ENCODE measurements at places on chromosomes 4 and X.
A peak's percentile ranks its signal among the peaks of the same experiment; 100 is the strongest.

DNA sequence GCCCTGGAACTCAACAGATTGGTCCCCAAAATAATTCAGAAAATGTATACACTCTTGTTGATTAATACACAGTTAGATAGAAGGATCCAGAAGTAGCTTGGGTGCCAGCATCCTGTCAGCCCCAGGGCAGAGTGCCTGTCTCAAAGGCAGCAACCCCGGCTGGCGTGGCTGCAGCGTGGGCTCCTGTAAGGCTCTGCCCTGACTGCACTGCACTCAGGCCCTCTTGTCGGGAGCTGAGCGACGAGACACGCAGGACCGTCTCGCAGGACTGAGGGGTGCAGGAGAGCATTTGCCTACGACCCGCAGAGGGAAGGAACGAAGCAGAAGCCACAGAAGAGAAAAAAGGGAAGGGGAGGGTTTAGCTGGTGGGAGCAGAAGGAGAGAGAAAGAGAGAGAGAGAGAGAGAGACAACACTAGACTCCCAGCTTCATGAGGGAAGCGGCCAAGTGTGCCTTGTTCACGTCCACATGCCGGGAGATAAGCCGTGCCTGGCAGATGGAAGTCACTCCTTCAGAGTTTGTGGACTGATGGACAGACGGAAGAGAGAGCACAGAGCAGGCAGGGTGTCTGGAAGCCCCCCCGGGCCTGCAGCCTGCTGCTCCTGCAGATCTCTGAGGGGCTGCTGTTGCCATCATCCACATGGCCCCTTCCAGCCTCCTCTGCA is 38.7 kb upstream of the HELT start:
- DNase-seq: no peak

DNA sequence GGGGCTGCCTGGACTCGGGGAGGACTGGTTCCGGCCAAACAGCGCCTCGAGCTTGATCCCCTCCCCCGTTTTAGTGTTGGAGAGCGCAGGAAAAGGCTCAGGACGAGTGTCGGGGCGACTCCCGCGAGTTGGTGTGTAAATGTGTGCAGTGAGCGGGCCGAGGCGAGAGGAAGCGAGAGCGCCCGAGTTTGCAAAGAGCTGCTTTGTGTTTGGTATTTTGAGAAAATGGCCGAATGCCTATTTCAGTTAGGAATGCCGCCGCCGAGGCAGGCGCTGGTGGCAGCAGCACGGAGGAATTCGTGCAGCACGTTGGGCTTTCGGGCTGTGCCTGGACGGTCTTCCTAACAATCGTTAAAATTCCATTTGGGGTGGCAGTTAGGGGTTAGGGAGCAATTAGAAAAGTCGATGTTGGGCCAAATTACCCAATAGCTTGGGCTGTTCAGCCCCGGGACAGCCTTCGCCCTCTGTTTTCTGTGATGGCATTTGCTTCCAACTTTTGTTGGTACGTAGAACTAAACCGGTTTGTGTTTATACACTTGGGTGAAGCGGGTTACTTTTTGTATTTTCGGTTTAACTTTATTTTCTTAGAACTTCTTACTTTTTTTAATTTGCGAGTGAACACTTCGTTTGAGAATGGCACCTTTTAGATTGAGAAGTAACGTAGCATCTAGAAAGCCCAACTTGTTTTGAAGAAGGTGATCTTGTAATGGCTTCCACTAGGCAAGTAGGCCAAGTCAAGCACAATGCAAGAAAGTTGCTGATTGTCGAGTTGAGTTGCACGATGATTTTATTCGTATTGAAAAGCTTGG is 1.6 kb downstream of the REST start:
- peak; percentile 71 for DNase-seq

DNA sequence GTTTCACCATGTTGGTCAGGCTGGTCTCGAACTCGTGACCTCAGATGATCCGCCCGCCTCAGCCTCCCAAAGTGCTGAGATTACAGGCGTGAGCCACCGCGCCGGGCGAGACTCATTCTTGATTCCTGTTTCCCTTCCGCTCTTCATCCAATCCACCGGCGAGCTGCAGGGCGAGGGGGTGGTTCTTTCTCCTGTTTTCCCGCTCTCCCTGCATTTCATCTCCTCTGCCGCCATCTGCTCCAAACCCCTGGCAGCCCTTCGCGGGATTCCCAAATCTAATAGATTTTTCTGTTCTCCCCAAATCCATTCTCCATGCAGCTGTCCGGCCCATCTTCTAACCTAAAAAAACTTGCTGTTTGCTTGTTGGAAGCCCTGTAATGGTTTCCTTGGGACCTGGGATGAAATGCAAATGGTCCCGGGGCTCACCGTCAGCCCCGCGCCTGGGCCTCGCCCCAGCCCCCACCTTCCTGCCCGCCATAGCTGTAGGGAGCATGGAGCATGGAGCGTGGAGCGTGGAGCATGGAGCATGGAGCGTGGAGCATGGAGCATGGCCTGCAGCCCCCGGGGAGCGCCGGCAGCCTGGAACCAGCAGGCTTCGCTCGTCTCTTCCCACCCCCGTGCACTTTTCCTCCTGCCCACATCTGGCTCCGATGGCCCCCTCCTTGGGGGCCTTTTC is 1.1 kb downstream of the ZFP42 start:
- DNase-seq: no peak

GRCh38 chrX:52410439-52411394 is 41.9 kb downstream of the XAGE2 start:
- no peak for DNase-seq

- DNase-seq: no peak
These were observed 223.0 kb downstream of the PAPSS1 start for GRCh38 chr4:107497054-107497453.

GRCh38 chr4:168724686-168725411 is 228.0 kb downstream of the PALLD start:
- DNase-seq: no peak

DNA sequence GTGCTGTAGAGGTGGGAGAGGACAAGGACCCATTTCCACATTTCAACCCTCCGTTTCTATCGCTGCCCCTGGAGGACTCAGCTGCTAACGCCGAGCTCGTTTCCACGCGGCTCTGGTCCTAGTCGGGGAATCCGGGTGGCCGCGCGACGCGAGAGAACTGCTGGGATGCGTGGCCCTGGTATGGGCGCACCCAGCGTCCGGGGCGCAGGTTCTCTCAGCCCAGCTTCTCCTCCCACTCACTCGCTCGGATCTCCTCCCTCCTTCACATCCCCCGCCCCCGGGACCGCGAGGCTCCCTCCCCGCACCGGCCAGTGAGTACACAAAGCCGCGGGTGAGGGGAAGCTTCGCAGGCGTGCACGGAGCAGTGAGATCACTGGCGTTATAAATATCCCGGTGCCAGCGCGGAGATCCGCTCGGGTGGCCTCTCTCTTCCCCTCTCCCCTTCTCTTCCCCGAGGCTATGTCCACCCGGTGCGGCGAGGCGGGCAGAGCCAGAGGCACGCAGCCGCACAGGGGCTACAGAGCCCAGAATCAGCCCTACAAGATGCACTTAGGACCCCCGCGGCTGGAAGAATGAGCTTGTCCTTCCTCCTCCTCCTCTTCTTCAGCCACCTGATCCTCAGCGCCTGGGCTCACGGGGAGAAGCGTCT is at the start of gene FGF5:
Gene FGF5, plus strand, starts transcription at position 412 of the 649 bp plus-strand sequence. Its CDS starts 161 bp downstream, at position 573.
- DNase-seq: peak; percentile 67

DNA sequence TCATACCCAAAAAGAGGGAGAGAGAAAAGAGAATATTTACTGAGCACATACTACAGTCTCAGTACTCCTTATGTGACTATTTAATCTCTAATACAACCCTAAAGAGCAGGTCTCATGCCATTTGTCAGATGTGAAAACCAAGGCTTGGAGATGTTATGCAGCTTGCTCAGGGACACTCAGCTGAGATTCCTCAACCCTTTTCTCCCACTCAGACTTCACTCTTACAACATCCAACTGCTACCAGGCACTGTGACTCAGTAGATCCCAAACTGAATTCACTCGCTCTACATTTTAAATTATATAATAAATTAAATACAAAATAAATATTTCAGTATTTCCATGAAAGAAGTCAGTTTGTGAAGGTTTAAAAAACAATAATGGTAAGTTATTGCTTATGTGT is 53.7 kb downstream of the TSPAN5 start:
- no peak for DNase-seq

- DNase-seq: no peak
These were observed 52.6 kb upstream of the CITED1 start for GRCh38 chrX:72358313-72358712.

DNA sequence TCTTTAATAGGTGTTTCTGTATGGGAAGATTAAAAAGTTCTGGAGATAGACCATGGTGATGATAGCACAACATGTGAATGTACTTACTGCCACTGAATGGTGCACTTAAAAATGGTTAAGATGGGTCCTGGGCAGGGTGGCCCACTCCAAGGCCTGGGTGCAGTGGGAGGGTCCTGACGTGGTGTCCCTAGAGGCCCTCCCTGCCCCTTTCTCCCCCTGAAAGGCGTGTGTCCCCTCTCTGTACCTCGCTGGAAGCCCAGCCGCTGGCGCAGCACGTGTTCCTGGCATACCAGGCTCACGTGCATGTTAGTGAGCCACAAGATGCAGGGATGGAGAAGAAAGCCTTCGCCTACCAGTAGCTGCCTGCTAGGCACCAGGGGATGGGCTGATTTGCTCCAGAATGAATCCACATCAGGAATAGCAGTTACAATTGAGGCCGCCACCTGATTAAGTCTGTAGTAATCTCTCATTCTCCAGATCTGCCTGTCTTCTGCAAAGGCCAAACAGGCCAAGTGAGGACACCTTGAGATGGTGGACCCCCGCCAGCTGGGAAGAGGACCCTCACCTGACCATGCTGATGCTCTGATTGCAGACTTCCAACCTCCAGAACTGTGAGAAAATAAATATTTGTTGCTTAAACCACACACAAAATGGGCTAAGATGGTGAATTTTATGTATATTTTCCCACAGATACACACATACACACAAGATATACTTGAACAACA is 67.5 kb downstream of the COQ2 start:
- DNase-seq: no peak

DNA sequence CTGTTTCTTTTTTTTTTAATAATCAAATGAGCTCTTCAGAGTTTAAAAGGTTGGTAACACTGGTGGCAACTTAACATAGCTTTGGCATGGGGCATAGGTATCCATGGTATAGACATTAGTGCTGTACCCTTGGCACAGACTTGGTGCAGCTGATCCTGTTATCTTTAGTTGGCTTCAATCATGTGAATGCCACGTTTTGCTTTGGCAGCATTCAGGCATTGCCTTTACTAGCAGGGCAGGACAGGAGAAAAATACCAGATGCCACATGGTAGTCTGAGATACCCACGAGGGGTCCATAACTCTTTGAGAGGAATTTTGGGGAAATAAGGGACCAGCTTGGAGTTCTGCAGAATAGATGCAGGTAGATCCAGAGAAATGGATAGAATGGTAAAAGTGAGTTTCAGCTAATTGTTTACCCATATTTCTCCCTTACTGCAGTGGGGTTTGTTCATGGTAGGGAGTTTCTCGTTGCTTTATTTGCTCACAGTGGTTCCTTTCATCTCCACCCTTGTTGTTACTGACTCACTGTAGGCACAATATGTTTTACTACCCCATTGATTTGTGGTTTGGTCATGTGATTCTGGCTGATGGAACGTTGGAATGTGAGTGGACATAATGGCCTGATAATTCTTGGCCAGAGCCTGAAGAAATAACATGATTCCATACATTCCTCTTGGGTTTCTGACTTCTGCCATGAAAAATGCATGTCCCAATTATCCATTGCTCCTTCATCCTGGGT is 342.7 kb downstream of the GLUD2 start:
- DNase-seq: no peak

- no peak for DNase-seq
These were observed 127.3 kb upstream of the WDR1 start for GRCh38 chr4:10243856-10244255.

DNA sequence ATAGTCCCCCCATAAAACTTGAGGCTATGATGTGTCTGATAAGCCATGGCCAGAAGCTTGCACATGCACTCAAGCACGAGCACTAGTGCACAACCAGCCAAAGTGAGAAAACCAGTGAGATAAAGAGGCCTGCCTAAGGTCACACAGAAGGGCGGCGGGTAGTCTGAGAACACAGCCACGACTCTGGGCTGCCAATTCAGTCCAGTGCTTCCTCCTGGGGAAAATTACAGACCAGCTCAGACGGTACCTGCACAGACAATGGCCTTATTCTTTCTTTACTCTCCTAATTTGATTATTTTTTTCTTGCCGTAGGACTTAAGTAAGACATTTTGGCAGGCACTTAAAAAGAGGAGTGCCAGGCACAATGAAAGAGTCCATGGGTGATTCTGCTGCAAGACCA is 533.2 kb upstream of the FAT1 start:
- DNase-seq: no peak
